Naive thymus-derived CD4-positive, alpha-beta T cell (primary cell): ENCODE measurements at places on chromosomes 7 and 10. TPM values are rescaled to one million over a fixed set of nuclear protein-coding genes. Genes with fewer than 3 reads are reported as not detected.

Gene OR2A42
- not detected for polyA plus RNA-seq

Gene NPC1L1
- polyA plus RNA-seq, result not detected

DNA sequence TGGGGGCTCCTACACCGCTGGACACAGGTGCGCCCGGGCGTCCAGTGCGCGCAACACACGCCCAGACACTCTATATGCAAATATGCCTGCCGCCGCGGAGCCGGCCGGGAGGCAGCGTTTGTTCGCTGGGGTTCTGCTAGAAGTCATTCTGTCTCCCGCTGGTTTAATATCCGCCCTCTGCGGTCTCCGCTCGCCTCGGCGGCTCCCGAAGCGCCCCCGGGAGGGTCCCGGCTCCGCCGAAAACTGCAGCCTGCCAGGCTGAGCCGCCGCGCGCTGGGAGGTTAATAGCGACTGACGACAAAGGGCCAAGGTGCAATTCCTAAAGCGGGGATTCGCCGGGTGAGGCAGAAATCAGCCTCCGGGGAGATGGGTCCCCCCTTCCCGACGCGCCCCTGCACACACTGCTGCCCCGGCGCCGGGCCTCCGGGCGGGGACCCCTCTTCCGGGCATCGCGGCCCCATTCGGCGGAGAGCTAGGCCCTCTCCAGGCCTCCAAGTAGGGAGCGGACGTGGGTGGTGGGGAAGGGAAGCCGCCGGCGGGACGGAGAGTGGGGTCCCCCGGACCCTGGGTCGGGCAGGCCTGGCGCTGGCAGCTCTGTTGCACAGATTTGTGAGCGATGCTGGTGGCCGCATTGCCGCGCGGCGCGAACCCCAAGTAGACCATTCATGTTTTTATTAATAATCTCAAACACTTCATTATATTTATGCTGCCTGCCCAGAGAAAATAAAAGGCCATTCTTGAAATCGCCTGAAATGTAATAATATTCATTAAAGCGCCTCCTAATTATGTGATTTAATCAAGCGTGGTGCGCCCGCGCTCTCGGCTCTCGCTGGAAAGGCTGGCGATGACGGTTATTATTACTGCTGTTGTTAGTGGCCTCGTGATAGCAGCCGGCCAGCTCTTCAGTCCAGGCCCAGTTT, 9.1 kb downstream of the EN2 start:
- no peak for DNase-seq

DNA sequence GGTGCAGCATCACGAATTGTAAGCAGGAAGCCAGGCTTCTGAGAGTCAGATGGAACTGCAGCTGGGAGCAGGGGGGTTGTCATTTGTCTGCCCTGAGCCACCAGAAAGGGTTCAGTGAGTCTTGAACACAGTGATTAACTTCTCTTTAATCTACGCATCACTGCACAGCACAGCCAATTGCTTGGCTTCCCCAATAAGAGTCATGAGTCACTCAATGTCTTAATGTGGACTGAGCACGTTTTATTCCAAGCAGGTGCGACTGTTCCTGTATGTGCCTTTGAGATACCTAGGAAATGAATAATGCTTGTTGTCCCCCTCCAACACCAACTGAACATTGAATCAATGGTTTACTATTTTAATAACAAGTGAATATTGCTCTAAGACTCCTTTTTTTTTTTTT, 26.0 kb upstream of the PLEKHA1 start:
- DNase-seq, result no peak
